ENCODE measurements at places on chromosomes 5 and 9.

DNA sequence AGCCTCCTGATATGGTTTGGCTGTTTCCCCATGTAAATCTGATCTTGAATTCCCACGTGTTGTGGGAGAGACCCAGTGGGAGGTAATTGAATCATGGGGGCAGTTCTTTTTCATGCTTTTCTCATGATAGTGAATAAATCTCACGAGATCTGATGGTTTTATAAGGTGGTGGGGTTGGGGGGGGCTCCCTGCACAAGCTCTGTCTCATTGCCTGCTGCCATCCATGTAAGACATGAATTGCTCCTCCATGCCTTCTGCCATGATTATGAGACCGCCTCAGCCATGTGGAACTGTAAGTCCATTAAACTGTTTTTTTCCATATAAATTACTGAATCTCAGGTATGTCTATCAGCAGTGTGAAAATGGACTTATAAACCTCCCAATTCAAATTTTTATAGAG, 12.8 kb downstream of the XRCC4 start:
- no peak for DNase-seq

GRCh38 chr5:61342071-61342501, 10.0 kb downstream of the ZSWIM6 start:
- no peak for DNase-seq

- no peak for DNase-seq
These were observed 28.1 kb upstream of the SPINK4 start for GRCh38 chr9:33211695-33212393.

DNA sequence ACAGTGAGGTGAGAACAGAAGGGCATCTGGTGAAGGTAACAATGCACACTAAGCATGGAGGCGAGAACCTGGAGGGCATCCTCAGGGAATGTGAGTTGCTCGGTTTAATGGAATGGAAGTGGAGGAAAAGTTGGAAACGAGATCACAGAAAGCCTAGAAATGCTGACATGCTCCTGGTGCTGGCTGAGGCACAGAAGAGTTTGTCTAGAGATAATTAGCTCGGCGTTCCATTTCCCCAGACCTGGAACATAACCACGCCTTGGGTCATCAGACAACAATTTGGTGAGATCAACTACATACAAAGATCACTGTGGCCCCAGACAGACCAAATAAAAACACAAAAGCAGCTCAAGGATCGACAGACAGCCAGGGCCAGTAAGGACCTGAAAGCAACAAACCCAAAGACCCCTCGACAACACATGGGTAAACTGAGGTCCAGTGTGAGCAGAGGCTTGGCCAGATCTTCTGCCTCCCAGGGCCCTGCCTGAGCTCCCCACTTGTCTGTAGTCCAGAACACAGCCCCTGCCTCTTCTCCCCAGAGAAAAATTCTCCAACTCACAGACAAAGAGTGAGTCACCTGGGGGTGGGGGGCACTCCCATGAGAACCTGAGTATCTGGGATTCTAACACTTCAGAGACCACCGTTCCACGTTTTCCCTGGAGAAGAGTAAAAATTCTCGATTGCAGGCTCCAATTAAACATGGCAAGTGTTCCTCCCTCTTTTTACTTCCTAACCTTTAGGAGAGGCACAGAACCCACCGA, 52.5 kb downstream of the SHB start:
- DNase-seq = no peak

- DNase-seq = no peak
These were observed 154.9 kb upstream of the VLDLR start for GRCh38 chr9:2466703-2467102.

DNA sequence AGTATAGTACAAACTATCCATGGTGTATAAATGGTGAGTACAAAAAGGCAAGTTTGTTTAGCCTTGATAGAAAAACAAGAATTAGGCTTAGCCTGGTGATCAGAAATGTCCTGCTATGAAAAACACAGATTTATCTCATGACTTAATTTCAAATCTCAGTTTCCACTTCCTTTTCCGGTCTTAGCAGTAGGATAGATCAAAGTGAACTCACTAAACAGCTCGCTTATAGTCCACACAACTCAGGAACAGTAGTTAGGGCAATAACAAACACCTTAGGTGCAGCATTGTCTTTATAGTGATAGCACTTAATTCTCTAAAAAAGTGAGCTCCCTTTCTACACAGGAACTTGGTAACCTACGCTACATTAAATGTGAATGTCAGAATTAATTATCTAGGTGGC, 11.4 kb downstream of the GOLGA1 start:
- DNase-seq = peak; percentile 15

DNA sequence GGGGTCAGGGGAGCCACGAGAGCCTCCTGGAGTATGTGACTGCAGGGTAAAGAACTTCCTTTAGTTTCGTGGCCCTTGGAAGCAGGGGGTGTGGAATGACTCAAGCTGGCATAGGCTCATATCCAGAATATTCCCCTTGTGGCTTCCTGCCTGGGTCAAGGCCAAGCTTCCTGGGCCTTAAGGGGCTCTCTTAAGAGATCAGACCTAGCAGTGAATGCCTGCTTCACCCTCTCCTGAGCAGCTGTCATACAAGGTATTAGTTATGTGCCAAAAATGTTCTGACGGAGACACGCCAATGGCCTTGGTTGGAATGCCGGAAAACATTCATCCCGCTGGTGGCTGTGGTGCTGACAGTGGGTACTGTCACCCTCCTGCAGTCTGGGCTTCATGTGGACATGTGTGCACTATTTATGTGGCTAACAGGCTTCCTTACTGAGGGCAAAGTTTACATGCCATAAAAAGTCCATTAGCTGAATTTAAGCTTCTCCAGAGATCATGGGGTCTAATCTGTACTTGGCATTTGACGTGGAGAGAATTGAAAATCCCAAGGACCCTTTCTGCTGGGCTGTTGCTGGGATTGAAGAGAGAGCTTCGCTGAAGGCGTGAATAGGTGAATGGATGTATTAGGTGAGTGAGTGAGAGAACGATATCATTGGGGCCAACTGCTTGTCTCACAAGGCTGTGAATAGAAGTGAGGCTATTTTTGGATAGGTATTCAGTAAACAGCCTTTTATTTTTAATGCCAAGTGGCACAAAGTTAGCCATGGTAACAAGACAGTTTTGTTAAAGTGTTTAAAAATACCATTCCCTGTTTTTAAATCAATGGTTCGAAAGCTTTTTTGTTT, 156.8 kb downstream of the MACROH2A1 start:
- DNase-seq = no peak

- no peak for DNase-seq
These were observed 91.0 kb upstream of the CKMT2 start for GRCh38 chr5:81142108-81142507.

DNA sequence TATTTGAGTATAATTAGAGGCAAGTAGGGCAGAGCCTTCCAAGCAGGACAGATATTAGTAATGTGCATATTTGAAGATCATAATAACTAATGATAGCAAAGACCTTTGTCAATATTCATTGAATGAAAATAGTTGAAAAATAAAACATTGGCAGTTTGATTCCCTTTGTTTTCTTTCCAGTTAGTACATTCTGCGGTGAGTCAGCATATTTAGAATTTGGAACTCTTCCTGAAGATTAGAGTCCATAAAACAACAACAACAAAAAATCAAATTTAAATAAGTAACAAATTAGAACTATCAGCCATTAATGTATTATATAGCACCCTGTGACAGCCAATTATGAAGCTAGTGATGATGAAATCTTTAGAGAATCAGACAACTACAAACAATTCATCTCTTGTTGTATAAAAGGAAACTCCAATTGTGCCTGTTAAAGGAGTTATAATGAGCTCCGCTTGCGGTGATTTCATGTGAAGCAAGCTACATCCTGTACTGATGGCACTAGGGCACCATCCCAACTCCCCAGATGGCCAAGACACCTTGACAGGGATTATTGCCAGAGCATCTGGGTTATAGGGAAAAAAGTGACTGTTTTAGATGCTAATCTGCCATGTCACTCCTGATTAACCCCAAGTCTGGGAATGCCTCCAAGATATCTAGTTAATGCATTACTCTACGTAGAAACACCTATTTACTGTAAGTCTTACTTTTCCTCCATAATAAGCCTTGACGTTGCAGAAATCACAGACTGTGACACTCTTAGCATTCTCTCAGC, 6.8 kb downstream of the IFNA8 start:
- no peak for DNase-seq

DNA sequence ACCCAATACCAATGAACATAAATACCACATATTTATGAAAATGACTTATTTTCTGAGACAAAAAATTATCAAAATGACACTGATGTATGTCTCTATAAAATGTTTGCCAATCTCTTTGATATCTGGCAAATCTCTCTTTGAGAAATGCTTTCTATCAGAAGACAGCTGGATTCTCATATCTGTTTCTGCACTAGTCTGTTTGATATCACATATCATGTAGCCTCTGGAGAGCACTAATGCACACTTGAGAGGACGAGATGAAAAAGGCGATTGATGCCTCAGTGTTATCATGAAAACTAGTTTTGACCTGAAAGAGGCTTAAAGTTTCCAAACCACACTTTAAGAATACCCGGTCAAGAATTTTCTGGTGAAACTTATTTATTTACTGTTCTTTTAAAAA, 29.1 kb upstream of the ANKRD55 start:
- no peak for DNase-seq

DNA sequence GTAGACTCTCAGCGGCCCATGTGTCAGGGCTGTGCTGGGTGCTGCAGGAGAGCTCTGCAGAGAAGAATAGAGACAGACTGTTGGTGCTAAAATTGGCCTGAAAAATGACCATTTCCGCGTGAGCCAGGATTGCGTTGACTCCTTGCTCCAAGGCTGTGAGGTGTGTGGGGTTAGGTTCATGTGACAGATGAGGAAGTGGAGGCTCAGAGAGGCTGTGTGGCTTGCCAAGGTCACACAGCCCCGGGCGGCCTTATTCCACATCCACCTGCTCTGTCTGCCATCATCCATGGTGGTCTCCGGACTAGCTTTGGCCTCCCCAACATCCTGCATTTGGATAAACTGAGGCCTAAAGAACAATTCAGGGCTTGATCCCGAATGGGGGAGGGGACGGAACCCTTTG, 15.2 kb downstream of the NEK6 start:
- no peak for DNase-seq
